ENCODE measurements at places on chromosomes 1 and 21.
A peak's percentile ranks its signal among the peaks of the same experiment; 100 is the strongest.

GRCh38 chr1:113874012-113874879 lies 2.7 kb upstream of the PTPN22 start:
- DNase-seq, result no peak

DNA sequence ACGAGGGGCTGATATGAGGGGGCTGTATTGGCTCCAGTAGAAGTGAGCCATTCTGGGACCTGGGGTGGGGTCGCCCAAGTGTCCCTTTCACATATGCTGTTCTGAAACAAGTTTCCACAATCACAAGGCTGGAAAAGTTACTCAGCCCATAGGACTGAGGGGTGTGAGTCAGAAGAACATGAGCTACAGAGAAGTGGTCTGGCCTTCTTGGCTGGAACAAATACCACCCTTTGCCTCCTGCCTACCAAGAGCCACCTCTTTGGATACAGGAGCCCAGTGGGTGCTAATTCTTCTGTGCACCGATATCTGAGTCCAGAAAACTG lies 42.4 kb downstream of the MEF2D start:
- DNase-seq, result no peak

DNA sequence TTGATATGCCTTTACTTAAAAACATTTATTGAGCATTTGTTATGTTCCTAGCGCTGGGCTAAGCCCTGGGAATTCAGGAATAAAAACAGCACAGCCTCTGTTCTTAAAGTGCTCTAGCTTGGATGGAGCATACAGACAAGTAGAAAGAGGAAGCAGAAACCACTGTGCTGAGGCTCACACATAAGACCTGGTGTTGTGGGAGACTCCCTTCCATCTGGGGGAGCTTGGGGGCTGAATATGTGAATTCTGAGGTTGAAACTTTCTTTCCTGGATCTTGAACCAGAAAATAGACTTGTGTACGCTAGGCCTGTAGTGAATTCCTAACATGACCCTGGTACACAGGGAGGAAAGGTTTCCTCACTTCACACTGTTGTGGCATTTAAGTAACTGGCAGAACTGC lies 209.9 kb downstream of the ZNF326 start:
- DNase-seq, result no peak

DNA sequence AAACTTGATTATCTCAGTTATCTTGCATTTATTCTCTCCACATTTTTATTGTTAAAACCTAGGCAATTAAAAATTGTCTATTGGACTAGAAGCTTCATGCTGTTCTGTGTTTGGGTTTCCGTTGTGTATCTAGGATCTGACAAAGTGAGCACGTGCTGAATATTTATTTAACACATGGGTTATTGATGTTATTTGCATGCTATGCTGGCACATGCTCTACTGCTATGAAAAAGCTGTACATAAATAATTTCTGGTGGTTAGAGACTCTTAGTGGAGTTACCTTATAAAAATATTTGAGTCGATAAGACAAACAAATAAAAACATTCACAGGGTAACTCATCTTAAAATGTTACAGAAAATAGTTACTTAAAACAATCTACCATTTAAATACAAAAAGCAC lies 1769.7 kb downstream of the MRPL39 start:
- no peak for DNase-seq

GRCh38 chr21:44955141-44955797 lies 15.4 kb downstream of the SLX9 start:
- no peak for DNase-seq

DNA sequence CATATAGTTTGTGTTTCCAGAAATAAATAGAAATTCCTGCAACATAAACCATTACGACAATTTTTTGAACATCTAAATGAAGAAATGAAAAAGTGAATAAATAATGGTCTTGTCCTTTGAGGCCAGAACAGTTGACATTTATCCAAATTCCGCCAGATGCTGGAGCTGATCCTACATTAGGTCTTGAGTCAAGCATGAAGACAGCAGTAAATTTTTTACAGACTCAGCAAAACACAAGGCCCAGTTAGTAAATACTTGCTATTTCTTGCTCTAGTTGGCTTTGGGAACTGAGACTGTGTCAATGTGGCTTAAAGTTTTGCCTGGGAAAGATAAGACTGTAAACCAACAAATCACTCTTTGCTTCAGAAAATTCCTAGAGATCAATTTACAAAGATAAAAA lies 540.1 kb upstream of the RGS18 start:
- no peak for DNase-seq

DNA sequence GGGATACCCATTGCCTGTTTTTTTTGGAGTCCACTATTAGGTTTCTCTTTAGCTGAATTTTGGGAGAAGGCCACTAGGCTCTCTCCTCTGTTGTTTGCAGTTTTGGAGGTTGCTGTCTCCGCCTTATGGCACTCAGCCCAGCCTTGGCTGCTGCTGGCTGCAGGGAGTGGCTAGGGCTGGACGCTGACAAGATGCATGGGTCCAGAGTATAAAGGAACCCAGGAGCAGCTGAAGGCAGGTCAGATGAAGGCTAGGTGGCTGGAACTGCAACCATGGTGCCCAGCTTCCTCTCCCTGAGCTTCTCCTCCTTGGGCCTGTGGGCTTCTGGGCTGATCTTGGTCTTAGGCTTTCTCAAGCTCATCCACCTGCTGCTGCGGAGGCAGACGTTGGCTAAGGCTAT lies at the start of gene CYP4B1:
Gene CYP4B1, plus strand, starts transcription at position 237 of the 400 bp plus-strand sequence. Its CDS starts 36 bp downstream, at position 273.
- no peak for DNase-seq

- DNase-seq, result no peak
Measured at GRCh38 chr1:185314411-185314810, 2.6 kb downstream of the IVNS1ABP start.

DNA sequence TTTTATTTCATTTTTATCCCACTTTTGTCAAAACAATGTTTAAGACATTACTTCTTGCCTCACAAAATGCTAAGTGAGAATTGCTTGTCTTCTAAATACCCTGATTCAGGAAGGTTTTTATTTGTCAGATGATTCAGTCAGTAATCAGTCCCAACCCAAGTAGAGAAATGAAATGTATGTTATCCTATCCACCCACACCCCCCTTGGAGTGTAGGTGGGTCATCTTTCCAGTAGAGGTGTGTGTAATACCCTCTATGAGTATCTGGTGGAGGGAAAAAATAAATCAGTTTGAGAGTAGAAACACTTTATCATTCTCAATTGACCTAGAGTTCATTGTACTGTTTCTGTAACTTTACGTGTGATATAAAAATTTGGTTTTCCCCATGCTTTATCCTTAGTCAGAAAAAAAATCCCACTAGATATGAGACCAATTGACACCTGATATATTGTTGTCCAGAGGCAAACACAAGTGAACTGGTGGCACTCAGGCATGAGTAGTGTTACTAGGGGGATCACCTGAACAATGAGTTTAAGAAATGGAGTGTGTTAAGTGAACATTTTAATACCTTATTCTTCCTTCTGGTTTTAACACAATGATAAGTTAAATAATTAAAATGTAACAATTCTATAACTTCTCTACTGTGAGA lies 153.8 kb upstream of the C1orf105 start:
- DNase-seq, result no peak

- DNase-seq, result no peak
Measured at GRCh38 chr1:171434717-171435346, 50.5 kb upstream of the PRRC2C start.

DNA sequence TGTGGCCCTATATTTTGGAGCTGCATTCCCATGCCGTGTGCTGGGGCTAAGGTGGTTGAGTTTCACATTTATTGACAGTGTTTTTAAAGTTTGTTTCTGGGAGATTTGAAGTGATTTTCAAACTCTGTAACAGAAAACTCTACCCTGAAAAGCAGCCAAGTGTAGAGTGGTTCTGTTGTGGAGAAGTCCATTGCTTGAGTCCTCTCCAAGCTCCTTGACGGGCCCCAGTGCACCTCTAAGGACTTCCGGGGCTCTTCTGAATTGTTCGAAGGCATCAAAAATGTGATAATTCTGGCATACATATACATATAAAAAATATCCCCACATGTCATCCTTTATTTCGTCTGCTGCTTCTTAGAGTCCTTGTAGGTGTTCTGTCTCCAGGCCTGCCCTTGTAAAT lies 5.0 kb downstream of the MYOCOS start:
- DNase-seq, result no peak

GRCh38 chr1:12196641-12197482 lies 30.1 kb downstream of the TNFRSF1B start:
- DNase-seq, result peak; percentile 90

- peak; percentile 41 for DNase-seq
Measured at GRCh38 chr1:235954306-235955283, 87.9 kb upstream of the LYST start.

DNA sequence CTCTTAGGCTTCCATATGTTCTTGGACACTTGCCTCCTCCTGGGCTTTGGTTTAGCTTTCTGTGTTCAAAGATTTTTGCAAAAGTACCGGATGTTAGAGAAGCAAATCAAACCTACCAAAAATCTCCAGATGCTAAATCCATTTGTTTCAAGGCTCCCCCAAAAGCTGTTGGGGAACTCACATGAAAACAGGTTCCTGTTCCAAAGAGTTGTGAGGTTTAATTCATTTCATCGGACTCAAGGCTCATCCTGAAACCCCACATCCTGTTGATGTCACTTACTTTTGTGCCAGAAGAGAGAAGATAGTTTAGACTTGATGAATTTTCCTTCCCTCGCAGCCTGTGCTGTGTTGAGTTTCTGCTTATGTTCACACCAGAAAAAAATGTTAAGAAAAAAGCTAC lies 41.7 kb upstream of the RXRG start:
- no peak for DNase-seq

DNA sequence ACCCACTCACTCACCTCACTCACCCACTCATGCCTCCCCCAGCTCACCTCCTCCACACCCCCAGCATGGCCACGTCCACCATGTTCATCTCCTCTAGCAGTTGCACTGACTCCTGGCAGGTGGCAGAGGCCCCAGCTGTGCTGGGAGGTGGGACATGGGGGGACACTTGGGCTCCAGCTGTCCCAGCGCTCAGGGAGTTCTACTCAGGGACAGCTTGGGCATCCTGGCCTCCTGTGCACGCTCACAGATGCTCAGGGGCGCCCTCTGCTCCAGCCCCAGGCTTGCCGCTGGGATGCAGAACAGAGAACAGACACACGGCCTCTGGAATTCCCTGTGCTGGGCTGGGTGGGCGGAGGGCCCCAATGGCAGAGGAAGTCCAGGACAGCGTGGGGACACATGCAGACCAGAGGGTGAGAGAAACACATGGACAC lies 5.2 kb downstream of the KRTAP10-8 start:
- DNase-seq, result no peak

DNA sequence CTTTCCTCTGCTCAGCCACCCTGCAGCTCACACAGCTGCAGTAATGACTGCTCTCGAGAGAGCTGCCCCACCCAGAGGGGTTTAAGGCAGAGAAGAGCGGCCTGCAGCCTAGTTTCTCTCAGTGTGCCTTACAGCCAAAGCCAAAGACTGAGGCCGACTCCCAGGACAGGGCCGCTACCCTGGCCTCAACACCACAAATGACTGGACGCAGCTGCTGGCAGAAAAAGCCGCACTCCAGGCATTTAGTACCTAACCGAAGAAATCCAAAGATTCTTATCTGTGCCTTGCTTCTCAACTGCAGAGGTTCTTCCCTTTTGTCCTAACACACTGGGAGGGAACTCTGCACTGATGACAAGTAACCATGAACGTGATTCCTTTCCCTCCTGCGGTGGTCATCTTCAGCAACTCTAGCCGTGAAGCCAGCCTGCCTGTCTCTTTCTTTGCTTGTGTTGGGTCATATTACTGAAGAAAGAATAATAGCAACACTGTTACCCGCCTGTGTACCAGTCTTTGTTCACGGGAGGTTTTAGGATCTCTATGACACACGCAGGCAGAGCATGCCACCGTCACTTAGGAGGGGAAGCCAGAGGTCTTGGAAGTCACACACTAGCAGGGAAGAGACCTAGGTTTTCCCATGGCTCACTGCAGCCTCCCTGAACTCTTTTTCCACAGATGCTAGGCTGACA lies 202.7 kb downstream of the RHOU start:
- DNase-seq, result peak; percentile 39

- DNase-seq, result no peak
Measured at GRCh38 chr1:48115835-48116234, 106.7 kb upstream of the SLC5A9 start.
